Stimulated activated CD4-positive, alpha-beta T cell treated with anti-CD3 and anti-CD28 coated beads, Interleukin-1b, Interleukin-23, amount 100 ng/mL, for 4 hours (primary cell): ENCODE measurements at places on chromosomes 5 and 9.

DNA sequence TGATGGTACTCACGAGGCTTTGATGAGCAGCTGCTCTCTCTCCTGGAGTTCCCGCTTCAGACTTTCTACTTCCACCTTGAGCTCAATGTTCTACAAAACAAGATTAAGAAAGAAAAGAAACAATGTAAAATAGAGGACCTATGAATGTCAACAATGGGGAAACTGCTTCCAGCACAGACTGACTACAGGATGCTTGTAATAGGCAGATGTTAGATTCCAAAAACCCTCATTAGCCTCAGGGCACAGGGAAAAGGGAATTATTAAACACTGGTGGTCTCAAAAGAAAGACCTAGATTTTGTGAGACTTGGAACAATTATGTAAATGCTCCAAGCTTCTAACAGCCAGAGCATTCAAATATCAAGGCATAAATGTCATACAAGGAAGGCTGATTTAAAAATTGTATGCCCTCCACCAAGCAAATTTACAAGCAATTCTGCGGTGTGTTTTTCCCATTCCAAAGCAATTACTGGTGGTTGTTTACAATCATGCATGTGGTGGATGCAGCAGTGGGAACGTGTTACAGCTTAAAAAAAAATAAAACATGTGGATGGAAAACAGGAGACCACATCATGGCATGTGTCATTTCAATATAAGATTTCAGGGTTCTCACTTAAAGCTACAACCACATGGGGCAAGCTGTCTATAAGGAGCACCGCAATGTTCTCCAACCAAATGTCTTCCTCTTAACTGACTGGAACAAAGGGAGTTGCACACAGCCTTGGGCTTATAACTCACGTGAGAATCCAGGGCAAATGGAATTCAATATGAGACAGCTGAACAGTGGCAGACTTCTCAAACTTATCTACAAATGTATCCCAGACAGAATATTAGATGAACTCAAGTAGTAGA lies 34.0 kb downstream of the CDK5RAP2 start:
- DNase-seq, result no peak

GRCh38 chr5:50934343-50934742 lies 267.9 kb downstream of the PARP8 start:
- no peak for DNase-seq

DNA sequence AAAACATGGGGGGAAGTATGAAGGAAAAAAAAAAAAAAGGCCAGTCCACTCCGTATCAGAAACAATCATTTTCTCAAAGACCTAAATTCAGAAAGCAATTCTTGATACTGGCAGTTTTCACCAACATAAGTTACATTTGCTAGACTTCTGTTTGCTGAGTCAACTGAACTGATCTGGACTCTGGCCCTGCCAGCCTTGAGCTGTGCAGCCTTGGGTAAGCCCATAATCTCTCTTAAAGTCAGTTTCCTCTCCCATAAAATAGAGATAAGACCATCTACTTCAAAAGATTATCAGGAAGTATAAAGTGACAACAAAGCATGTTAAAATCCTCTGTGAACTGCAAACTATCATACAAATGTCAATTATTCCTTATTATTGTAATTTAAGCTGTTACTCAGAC lies 106.8 kb downstream of the MAPKAP1 start:
- no peak for DNase-seq

DNA sequence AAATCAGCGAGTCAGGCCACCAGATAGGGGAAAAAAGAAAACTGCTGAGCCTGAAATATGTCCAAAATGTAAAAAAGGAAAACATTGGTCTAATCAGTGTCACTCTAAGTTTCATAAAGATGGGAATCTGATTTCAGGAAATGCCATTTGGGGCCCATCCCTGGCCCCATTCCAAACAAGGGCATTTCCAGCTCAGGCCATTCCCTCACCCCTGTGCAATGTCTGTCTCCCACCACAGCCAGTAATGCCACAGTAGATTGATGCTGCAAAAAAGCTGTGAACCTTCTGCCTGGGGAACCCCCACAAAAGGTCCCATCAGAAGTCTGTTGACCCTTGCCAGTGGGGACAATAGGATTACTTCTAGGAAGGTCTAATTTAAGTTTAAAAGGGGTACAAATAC lies 199.6 kb downstream of the YTHDC2 start:
- no peak for DNase-seq

DNA sequence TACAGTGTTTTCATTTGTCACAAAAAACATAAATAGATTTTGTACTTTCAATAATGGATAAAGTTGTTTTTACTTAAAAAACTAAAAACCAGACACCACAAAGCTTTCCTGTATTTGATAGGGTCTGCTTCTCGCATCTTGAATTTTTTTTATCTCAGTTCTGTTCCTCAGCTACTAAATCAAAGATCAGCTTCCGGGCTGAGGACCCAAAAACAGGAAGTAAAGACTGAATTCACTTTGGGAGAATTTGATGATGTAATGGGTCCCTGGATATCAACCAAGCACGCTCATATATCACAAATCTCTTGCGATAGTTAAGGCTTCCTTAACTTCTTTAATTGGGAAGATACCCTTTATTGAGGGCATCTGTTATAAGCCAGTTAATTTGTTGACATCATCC lies 24.1 kb downstream of the ITK start:
- DNase-seq, result no peak
